ENCODE measurements at places on chromosomes 13 and 19. TPM values are rescaled to one million over a fixed set of nuclear protein-coding genes. Genes with fewer than 3 reads are reported as not detected.

ERVK3-1 gene
- 91.6 TPM for total RNA-seq

PHLDB3 gene
- total RNA-seq: 11.5 TPM

ZNF112 gene
- total RNA-seq: 2.4 TPM

FGF21 gene
- total RNA-seq: not detected

ZNF728 gene
- total RNA-seq: not detected

PEAK3 gene
- not detected for total RNA-seq

CAMSAP3 gene
- total RNA-seq: 3.1 TPM

KCNJ14 gene
- total RNA-seq: 1.0 TPM
